ENCODE measurements at places on chromosomes 13 and 19. TPM values are rescaled to one million over a fixed set of nuclear protein-coding genes. Genes with fewer than 3 reads are reported as not detected.

LRRC63 gene
- total RNA-seq: under 0.01 TPM

PGLYRP2 gene
- total RNA-seq: not detected

COX7A1 gene
- 88.5 TPM for total RNA-seq

GARIN5A gene
- 0.20 TPM for total RNA-seq

BSPH1 gene
- total RNA-seq: not detected

ZNF430 gene
- total RNA-seq: 4.4 TPM

CGB8 gene
- not detected for total RNA-seq

TMEM190 gene
- not detected for total RNA-seq

Data from lung microvascular endothelial cell (primary cell).